ENCODE measurements at places on chromosomes 4 and X. TPM values are rescaled to one million over a fixed set of nuclear protein-coding genes. Genes with fewer than 3 reads are reported as not detected.

The MAGEC2 gene
- polyA plus RNA-seq: not detected

The WDR17 gene
- 1.3 TPM for polyA plus RNA-seq

The BTC gene
- 0.06 TPM for polyA plus RNA-seq

DNA sequence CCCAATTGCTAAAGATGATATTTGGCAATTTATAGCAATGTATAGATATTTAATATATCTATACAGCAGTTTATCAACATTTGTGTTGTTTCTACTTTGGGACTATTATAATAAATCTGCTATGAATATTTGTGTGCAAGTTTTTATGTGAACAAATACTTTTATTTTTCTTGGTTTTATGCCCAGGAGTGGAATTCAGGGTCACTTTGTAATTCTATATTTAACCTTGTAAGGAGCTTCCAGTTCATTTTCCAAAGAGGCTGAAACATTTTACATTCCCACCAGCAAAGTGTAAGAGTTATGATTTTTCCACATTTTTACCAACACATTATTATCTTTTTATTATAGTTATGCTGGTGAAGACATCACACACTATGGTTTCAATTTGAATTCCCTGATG lies 801.3 kb downstream of the PCDH18 start:
- no peak for DNase-seq
- no peaks in the 10 kb centered on the region for H3K27me3 ChIP-seq
- H3K4me3 ChIP-seq: no peak overlapping the region
- no peaks in the 10 kb centered on the region for H3K4me1 ChIP-seq

DNA sequence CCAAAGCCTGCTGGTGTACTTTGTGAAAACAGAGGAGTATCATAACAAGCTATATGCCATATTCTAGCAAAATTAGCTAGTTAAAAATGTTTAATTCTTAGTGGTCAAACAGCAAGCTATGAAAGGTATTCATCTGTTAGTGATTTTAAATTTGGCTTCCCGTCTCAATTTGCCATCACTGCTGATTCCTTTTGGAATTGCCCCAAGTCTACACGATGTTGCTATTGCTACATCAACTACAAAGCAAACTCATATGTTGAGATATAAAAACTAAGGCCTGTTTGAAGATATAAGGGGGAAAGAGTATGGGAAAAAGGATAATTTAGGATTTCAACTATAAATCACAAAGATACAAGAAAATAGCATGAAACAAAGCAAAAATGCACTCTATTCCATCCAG lies 146.1 kb downstream of the COL25A1 start:
- H3K27me3 ChIP-seq: no peaks in the 10 kb centered on the region
- H3K4me1 ChIP-seq: no peaks in the 10 kb centered on the region
- no peaks in the 10 kb centered on the region for H3K36me3 ChIP-seq
- H3K27ac ChIP-seq: no peak overlapping the region

DNA sequence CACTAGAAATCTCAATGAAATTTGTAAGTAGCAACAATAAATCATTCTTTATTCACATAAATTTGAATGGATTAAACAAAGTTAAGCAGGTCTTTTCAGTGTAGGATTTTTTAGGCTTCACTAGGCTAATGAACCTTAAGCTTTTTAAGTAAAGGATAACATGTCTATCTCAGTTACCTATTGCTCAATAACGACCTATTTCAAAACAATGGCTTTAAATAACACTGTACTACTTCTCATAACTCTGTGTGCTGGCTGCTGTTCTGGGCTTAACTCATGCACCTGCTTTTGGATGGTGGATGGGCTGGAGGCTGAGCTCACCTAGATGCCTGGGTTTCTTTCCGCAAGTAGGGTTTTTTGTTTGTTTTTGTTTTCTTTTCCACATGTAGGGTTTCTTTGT lies 495.0 kb upstream of the SLIT2 start:
- no peaks in the 10 kb centered on the region for H3K36me3 ChIP-seq
- H3K4me3 ChIP-seq: no peak overlapping the region
- DNase-seq: no peak
- no peak overlapping the region for H3K27ac ChIP-seq
- H3K4me1 ChIP-seq: no peaks in the 10 kb centered on the region
- H3K27me3 ChIP-seq: no peaks in the 10 kb centered on the region

Measured in spleen (tissue), 13 donors.